RWPE2 (cell line): ENCODE measurements at places on chromosomes 2 and 18.

DNA sequence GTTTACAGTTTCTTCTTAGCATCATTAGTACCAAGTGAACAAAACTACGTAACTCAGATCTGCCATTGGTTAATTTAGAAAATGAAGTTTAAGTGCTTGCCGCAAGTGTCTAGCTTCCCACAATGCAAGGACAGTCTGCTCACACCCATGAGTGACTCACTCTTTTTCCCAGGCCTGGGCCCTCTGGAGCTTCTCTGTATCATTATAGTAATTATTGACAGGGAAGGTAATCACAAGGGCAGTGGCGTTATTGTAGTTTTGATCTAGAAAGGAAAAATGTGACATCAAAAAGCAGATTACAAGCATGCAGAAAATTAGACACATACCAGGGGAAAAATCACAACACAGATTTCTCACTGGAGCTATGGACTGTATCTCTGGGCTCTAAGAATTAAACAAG lies 38.5 kb downstream of the NPC1 start:
- no peak for DNase-seq

GRCh38 chr2:212076456-212076855 lies 462.1 kb downstream of the ERBB4 start:
- no peak for DNase-seq

DNA sequence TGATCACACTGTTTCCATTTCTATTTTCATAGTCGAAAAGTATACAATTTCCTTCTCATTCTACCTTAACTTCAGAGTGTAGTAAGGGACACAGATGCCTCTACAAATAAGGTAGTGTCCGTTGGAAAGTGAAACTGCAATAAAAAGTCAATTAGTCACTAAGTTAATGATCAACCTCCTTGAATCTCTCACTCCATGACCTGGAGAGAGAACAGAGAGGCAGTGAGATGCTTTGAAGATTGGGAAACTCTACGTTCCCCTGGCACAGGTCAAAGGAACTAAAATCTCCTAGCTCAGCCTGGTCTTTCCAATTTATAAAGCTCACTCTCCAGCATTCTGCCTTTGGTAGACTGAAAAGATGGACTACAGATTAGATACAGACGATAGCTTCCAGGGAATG lies 153.8 kb upstream of the ACAA2 start:
- DNase-seq: no peak

DNA sequence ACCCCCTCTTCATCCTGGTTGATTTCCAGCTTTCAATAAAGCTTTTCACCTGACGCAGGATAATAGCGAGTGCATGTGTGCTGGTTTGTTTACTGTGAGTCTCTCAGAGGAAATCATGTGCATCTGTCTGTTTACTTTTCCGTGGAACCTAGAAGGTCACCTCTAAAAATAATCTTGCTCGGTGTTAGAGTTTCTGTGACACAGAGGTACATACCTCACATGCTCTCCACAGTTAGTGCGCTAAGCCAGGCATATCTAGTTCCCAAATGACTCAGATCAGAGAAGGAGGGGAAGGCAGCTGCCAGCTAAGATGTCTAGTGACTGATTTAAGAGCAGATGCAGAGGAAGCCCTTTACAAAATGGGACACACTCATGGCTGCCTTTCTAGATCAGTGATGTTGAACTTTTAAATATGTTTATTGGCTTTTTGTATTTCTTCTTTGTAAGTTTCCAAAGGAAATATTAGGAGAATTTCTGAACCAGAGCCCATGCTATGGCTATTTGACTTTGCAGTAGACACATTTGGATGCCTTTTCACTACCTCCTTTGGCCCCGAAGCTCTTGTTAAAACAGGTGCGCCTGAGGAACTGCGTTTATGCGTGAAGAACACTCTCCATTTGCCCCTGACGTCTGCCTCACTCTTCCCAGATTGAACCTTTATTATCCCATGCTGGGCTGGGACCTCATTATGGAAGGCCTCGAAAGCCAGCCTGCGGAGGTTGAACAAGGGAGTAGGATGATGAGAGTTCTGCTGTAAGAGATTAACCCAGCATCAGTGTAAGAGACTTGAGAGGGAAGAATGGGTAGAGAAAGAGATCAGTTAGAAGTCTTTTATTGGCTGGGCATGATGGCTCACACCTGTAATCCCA lies 145.6 kb downstream of the FAM161A start:
- no peak for DNase-seq

DNA sequence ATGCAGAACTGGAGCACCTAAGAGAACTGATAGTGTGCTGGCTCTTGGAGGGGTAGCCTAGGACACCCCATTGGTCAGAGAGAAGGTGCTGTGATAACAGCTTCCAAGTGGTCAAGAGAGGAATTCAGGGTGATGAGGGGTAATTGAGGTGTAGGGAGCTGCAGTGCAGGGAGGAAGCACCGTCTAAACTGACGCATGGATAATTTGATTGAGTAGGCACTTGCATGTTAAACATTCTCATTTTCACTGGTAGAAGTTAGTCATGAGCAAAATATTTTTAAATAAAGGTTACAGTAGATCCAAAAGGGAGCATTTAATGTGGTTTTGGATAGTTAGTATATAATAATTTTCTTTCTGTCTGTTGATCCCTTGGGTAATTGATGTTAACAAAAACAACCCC lies 155.1 kb upstream of the TCF4 start:
- DNase-seq: no peak

DNA sequence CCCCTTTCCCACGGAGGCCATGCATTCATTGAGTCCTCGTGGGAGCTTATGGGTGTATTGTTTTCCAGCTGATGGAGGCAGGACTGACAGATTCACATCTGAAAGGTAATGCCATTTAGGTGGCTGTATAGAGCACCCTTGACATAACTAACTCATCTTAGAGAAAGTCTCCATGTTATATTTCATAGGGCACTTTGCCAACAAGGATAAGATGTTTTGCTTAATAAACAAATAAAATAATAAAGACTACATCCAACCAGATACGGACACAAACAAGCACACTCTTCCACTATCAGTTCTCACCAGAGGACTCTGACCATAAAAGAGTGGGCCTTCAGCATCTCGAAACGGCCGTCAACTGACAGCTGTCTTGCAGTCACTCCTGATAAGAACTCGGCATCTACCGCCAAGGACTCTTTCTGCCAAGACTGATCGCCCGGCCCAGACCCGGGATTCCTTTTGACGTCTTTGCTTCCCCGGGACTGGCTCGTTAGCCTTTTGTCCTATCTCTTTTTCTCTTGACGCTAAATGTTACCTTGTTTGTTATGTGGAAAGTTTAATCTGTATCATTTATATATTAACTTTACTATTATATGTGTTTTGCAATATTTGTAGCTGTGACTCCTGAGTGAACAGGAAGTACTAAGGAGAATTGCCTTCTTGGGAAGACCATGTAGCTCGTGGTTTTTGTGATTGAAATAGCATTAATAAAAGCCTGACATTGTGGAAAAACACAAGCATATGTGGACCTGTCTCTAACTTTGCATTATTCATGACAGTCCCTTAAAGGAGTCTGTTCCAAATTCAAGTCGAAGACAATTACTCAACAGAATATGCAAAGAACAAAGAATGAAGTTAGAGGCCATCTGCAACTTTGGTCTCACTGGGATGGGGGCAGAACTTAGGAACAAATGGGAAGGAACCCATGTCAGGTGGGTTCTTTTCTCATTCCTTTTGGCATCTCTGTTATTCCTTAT lies 195.1 kb downstream of the LPIN1 start:
- DNase-seq: no peak

DNA sequence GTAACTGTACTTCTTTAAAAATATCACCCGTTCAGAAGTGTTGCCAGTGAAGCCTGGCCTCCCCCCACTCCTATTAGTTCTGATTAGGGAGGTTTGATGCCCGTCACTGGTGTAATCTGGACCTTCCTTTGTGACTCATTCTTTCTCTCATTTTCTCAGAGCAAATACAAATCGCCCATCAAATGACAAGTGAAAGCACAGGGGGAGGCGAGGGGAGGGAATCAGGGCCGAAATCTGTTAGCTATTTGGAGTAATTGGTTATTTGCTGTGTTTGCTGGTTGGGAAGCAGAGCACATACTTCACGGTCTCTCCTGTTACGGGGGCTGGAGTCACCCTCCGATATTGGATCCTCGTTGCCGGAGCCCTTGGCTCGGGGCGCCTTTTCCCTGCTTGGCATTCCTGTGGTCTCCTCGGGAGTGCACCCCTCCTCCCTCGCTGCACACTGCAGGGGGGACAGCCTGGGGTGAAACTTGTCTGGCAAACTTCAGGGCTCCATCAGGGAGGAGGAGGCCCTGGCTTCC lies 178.1 kb downstream of the DYSF start:
- DNase-seq: no peak

GRCh38 chr2:221527776-221528309 lies 44.3 kb downstream of the EPHA4 start:
- no peak for DNase-seq

DNA sequence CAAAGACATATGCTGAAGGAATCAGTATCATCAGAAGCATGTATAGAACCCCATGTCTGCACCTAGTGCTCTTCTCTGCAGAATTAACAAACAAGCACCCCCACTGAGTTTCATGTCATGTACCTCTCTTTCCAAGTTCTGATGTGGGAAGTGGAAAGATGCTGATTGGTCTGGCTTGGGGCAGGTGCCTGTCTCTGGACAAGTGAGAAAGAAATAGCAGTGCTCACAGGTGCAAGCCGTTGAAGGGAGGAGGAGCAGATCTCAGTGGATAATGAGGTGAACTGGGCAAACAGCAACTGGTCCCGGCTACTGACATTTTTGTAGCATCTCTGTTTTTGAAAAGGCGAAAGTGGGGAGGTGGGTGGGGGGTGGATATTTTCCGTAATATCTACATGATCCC lies 17.5 kb upstream of the ACVR1 start:
- DNase-seq: no peak

DNA sequence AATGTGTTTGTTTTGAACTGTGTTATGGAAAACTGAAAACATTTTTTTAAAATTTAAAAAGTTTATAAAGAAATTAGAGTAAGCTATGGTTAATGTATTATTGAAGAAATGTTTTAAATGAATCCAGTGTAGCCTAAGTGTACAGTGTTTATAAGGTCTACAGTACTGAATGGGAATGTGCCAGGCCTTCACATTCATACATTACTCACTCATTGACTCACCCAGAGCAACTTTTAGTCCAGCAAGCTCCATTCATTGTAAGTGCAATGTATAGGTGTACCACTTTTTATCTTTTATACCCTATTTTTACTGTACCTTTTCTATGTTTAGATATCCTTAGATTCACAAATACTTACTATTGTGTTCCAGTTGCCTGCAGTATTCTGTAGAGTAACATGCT lies 215.1 kb upstream of the THUMPD2 start:
- DNase-seq: no peak

GRCh38 chr2:111897924-111898702 lies at the start of gene MERTK:
Gene MERTK, plus strand, starts transcription at chr2:111898607. Its CDS starts 129 bp downstream, at chr2:111898736.
- DNase-seq: peak; percentile 62

- DNase-seq: no peak
Measured at GRCh38 chr18:79862562-79862961, 64.8 kb downstream of the KCNG2 start.

GRCh38 chr2:207066791-207067460 lies 98.8 kb downstream of the KLF7 start:
- no peak for DNase-seq

DNA sequence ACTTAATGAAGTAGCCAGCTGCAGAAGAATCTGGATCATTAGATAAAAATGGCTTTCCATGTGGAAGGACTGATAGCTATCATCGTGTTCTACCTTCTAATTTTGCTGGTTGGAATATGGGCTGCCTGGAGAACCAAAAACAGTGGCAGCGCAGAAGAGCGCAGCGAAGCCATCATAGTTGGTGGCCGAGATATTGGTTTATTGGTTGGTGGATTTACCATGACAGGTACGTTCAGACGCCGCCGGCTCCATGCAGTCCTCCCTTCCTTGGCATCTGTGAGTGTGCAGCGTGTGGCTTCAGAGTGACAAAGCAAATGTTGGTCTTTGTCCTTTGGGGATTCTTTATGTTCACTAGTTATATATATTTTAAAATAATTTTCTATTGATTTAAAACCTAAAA lies 1.8 kb downstream of the SLC5A7 start:
- no peak for DNase-seq
